ENCODE measurements at places on chromosomes 1 and 21.
A peak's percentile ranks its signal among the peaks of the same experiment; 100 is the strongest.

GRCh38 chr1:35932158-35932636 is 1.3 kb downstream of the AGO3 start:
- no peak for DNase-seq

DNA sequence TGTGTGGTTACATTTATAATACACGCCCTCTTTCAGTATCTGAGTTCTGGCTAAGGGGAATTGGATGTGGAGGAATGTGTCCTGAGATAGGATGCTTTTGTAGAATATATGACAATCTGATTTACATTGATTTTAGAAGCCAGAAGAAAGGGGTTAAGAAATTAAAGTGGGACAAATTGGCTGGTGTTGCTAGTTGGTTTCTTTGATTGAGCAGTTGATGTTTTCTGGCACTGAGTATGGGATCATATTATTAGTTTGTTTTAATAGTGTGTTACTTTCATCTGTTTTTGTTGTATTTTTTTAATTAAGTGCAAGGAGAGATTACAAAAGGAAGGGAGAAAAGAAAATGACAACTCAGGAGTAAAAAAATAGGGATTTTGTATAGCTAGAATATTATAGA is 1634.7 kb upstream of the B3GALT2 start:
- no peak for DNase-seq

GRCh38 chr1:152986578-152986977 is 2.7 kb downstream of the SPRR1A start:
- no peak for DNase-seq

DNA sequence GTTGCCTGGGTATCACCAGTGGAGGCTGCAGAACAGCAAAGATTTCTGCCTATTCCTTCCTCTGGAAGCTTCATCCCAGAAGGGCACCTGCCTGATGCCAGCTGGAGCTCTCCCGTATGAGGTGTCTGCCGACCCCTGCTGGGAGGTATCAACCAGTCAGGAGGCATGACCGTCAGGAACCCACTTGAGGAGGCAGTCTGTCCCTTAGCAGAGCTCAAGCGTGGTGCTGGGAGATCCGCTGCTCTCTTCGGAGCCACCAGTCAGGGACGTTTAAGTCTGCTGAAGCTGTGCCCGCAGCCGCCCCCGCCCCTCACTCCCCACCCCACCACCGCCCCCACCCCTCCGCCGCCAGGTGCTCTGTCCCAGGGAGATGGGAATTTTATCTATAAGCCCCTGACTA is 23.1 kb upstream of the HFM1 start:
- DNase-seq, result no peak

- DNase-seq, result no peak
These were observed 601 bp downstream of the CCT8 start for GRCh38 chr21:29072873-29073221.

DNA sequence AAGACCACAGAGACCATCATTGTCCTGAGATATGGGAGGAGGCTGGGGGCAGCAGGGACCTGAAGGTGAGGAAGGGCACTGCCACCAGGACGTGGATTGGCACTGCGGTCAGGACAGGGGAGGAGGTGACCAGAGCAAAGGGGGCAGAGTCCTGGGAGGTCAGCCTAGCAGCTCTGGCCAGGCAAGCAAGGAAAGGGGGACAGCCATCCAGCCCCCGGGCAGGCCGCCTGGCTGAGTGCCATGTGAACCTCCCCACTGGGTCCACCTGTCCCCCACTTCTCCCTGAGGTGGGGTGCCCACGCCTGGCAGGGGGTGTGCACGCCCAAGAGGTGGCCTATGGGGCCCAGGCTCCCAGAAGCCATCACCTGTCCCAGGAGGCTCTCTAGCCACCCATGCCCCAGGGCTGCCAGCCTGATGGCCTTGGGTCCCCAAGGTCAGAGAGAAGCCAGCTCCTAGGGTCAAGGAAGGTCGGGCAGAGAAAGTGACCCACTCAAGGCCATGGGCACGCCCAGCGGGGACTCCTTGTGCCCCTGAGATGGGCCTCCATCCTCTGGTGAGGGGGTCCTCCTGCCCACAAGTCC is 17.6 kb upstream of the PTTG1IP start:
- no peak for DNase-seq

GRCh38 chr21:41598561-41599431 is 90.8 kb upstream of the TMPRSS2 start:
- no peak for DNase-seq

DNA sequence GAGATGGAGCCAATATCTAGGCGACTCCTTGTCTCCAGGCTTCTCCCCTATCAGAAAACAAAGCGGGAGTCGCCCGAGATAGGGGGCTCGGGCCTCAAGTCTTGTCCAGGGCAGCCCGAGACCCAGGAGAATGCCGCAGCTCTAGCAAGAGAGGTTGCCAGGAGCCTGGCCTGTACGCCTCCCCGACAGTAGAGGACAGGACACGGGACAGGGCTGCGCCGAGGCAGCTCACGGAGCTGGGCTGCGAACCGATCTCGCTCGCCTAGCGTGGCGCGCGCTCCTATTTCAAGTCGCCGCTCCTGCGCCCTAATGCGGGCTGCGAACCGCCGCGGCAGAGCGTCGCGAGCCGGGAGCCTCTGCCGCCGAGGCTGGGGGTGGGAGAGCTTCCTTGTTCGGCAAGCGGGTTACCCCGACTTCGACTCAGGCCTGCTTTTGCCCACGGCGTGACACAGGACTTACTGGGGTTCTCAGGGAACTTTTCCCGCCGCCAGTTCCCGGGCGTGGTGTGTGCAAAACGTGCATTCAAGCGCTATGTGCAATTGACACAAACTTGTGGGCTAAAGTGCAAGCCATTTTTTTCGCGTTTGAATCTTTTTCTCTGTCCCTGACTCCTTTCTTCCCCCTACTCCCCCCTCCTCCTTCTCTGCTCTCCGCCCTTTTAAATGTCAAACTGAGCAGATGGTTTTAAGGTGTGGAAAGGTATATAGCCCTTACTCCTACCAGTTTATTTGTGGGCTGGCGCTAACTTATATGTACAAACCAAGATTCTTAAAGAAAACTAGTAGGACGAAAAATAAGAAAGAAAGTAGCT is 2.4 kb upstream of the PROX1 start:
- no peak for DNase-seq

GRCh38 chr1:41622859-41623732 is 138.6 kb upstream of the EDN2 start:
- no peak for DNase-seq

GRCh38 chr1:51304360-51304759 is 26.0 kb downstream of the TTC39A start:
- no peak for DNase-seq

- DNase-seq, result no peak
These were observed 62.3 kb downstream of the PTGS2 start for GRCh38 chr1:186617926-186618325.

DNA sequence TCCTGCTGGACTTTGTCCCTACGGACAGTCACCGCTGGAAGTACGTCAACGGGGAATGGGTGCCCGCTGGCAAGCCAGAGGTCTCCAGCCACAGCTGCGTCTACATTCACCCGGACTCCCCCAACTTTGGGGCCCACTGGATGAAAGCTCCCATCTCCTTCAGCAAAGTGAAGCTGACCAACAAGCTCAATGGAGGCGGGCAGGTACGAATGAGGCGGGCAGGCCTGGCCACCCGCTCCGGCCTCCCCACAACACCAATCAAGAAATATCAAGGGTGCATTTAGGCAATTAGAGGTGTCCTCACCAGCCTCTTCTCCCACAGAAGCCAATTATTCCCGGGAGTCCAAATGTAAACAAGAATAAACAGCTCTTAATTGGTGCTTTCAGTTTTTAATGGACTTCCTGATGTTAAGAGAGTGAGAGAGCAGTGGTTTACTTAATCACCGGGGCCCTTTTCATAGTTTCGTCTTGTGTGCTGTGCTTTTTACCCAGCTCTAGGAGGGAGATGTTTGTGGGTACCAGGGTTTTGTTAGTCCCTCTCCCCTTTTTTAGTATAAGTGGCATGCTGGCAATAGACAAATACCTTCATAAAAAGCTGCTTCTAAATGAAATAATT is 10.7 kb downstream of the TBX19 start:
- DNase-seq, result no peak

GRCh38 chr1:32052887-32053286 is 19.9 kb upstream of the TMEM39B start:
- DNase-seq, result no peak

- DNase-seq, result no peak
These were observed 182.6 kb downstream of the VAV3 start for GRCh38 chr1:107782217-107782845.

DNA sequence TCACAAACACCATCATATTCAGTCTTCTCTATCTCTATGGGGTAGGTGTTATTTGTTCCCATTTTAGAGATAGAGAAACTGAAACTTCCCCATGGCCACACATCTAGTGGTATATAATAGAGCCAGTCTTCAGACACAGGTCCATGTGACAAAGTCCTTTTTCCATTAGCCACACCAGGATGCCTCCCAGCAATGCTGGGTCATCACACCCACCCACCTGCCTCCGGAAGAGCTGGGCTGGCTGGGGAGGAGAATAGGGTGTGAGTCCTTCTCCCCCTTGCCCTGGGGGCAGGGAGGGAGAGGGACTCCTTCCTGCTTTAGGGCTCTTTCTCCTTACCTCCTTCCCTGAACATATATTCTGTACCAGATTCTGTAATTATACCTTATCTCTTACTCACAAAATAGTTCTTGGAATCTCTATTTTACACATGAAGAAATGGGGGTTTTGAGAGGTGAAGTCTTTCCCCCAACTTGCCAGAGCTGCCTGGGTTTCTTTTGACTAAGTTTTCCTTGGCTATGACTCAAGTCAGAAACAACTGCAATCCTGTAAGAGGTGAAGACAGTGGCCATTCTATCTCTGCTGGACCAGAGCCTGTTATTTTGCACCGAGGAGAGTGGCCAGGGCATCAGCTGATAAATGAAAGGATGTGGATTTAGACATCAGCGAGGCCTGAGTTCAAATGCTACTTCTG is 30.0 kb downstream of the SOX13 start:
- DNase-seq, result peak; percentile 16

GRCh38 chr1:81717230-81717629 is 83.5 kb upstream of the ADGRL2 start:
- DNase-seq, result no peak

GRCh38 chr1:30678209-30678608 is 45.2 kb downstream of the MATN1 start:
- no peak for DNase-seq

DNA sequence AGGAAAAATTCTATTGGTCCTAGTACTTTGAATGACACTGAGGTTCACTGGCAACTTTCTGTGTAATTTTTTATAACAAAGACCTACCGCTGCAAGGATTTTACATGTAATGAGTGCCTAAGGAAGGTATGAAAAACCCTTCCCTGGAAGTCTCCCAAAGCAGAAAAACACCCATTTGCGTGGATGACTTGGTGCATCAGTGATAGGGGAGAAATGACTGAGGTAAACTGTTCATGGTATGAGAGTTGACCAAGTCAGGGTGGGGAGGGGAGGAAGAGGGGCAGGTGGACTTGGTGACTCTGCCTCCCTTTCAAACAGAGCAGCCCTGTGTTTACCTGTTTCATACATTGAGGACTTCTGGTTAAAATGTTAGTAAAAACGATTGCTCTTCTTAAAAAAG is 78.8 kb upstream of the IPO9 start:
- DNase-seq, result no peak

- no peak for DNase-seq
These were observed 21.3 kb downstream of the GPR52 start for GRCh38 chr1:174469052-174469451.

DNA sequence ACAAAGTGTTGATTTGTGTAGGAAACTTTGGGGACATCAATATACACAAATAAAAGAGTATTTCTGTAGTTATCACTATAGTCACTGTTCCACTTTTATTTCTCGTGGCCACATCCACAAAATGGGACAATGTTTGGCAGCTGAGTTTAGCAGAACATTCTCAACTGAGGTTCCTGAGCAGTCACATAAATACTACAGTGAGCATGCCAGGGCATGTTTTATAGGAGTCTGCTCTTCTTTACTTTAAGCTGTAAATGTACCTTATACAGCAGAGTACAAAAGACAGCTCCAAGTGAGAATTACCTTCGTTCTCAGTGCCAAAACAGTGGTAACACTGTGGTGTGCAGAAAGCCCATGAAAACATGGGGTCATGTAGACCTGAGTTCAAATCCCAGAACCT is 5.0 kb downstream of the BTG3 start:
- no peak for DNase-seq

GRCh38 chr1:170240409-170240808 is 94.7 kb downstream of the NTMT2 start:
- DNase-seq, result no peak

DNA sequence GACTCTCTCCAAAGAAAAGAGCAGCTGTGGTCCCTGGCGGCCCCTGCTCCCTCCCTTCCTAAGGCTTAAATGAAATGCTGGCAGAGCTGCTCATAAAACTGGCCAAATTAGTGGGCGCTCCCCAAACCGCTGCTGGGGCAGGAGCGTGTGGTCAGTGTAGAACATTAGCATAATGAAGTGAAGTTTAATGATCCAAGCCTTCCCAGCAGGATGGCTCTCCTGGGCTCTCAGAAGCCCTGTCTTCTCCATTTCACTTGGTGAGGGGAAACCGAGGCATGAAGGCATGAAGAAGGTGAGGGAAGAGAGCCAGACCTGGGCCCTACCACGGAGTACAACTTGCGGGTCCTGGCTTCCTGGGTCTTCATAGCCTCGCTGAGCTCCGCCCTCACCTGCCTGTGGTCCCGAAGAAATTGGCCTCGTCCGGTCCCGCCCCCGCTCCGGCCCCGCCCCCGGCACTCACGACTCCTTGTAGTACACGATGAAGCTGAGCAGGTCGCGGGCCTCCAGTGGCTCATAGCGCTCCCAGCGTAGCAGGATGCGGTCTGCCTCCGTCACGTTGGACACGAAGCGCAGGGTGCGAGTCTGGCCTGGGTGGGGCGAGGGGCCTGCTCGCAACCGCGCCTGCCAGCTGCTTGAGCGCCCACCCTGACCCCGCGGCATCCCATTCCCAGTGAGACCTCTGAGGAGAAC is 10.3 kb downstream of the INSRR start:
- DNase-seq, result peak; percentile 39

All from natural killer cell (primary cell).